ENCODE measurements at places on chromosomes 12 and 14. TPM values are rescaled to one million over a fixed set of nuclear protein-coding genes. Genes with fewer than 3 reads are reported as not detected.

DNA sequence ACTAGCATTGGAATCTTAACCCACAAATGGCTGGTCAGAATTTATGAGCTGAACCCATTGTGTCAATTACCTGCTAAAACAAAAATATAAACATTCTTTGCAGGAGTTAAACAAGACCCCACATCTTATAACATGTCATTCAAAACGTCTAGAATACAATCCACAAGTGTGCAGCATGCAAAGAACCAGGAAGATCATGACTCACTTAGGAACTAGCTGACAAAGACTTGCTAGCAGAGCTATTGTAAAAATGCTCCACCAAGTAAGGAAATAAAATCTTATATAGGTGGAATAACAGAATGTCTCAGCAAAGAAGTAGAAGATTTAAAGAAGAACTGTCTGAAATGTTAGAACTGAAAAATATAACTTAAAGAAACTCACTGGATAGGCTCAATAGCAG, 26.5 kb upstream of the POC1B start:
- DNase-seq: no peak

DNA sequence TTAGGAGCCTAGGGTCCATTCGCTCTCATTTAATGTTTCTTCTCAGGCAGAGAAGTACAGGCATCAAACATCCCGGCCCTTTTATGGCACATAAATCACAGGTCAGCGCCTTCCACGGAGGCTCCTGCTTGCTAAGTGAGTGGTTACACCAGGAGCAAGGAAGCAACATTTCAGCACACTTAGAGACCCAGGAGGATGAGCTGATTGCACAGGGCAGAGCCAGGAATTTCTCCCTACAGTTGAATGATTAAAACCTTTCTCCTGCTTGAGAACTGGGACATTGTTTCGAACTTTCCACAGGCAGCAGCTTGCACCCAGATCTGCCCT, 233.4 kb downstream of the SPTSSA start:
- no peak for DNase-seq

GRCh38 chr12:83473408-83474095, 786.8 kb downstream of the TMTC2 start:
- DNase-seq: no peak

Gene IKZF4
- total RNA-seq: 7.5 TPM

GRCh38 chr14:55957950-55958349, 160.3 kb upstream of the PELI2 start:
- no peak for DNase-seq

DNA sequence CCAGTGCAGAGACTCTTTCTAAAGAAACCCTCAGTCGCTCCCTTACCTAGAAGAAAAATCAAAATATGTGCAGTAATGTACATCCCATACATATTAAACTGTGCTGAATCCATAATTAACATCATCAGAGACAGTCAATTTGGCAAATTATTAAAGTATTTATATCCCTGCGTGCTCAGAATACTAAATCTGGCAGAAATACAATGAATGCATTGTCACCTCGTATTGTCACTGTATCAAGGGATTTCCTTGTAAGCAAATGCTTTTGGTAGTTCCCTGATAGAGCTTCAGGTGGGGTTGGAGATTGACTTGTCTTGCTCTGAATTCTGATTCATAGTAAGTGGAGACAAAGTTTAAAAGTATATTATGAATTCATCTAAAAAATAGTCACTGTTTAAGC, 319.1 kb downstream of the PPFIA2 start:
- no peak for DNase-seq

Gene GPR135
- 2.0 TPM for total RNA-seq

Gene TULP3
- 5.4 TPM for total RNA-seq

DNA sequence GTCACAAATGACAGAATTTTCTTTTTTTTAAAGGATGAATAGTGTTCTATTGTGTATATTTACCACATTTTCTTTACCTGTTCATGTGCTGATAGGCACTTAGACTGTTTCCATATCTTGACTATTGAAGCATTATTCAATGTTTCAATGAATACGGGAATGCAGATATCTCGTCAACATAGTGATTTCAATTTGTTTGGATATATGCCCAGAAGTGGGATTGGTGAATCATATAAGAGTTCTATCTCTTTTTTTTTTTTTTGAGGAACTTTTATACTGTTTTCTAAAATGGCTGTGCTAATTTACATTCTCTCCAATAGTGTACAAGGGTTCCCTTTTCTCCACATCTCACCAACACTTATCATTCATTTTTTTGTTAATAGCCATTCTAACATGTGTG, 97.9 kb upstream of the FAR2 start:
- no peak for DNase-seq

Gene SERPINA12
- total RNA-seq: not detected

Gene MAP1LC3B2
- total RNA-seq: 3.2 TPM

Gene TMEM52B
- not detected for total RNA-seq

- no peak for DNase-seq
Observed at GRCh38 chr12:108004319-108004718, 124.8 kb upstream of the WSCD2 start.

- no peak for DNase-seq
Observed at GRCh38 chr12:109981311-109981710, 14.9 kb downstream of the GIT2 start.

DNA sequence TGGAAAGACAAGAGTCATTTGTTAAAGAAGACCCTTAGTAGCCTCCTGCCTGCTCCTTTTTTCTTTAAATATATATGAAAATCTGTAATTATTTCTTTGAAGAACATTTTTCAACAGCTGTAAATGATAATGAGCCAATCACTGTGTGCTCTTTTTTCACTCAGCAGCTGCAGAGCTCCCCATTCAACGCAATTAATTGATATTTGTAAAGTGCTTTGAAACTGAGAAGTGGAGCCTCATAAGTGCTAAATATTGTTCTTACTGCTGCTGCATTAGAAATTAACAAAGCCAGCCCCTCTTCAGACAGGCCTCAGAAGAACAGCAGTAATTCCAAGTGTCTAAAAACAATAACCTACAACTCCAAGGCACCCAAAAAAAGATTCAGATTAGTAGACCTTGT, 224.3 kb downstream of the GXYLT1 start:
- DNase-seq: no peak

- no peak for DNase-seq
Observed at GRCh38 chr14:101711041-101711856, 50.3 kb upstream of the PPP2R5C start.

Gene PTPRB
- total RNA-seq: 34.4 TPM

DNA sequence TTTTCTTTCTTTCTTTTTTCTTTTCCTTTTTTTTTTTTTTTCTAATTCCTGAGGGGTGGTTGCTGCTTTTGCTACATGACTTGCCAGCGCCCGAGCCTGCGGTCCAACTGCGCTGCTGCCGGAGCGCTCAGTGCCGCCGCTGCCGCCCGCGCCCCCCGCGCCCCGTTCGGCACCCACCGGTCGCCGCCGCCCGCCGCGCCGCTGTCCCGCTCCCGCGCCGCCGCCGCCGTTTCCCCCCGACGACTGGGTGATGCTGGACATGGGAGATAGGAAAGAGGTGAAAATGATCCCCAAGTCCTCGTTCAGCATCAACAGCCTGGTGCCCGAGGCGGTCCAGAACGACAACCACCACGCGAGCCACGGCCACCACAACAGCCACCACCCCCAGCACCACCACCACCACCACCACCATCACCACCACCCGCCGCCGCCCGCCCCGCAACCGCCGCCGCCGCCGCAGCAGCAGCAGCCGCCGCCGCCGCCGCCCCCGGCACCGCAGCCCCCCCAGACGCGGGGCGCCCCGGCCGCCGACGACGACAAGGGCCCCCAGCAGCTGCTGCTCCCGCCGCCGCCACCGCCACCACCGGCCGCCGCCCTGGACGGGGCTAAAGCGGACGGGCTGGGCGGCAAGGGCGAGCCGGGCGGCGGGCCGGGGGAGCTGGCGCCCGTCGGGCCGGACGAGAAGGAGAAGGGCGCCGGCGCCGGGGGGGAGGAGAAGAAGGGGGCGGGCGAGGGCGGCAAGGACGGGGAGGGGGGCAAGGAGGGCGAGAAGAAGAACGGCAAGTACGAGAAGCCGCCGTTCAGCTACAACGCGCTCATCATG, 654 bp downstream of the FOXG1 start:
- DNase-seq: no peak

DNA sequence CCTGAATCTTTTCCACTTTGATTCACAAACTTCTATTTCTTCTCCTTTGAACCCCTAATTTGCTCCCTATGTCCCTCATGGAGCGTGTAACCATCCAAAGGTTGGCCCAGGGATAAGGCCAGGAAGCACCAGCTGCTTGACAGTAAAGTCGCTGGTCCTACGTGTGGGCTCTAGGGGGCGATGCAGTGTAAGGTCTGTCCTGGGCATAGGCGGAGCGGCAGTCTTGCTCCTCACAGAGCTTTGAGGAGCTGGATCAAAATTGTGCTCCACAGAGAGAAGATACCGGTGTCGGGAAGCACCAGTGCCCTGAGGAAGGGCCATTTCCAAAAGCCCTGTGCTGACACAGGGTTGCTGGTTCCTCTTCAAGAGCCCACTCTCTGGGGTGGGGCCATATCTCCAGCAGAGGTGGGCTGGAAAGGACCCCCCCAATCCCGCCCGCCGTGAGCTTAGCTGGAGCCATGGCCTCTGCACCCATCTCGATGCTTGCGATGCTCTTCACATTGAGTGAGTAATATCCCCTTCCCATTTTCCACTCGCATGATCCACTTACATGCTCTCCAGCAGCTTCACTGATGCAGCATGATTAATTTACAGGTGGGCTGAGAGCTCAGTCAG, 49.9 kb upstream of the OR4E1 start:
- no peak for DNase-seq

- DNase-seq: no peak
Observed at GRCh38 chr14:105336477-105337287, 22.1 kb downstream of the PACS2 start.

Gene HCAR1
- 0.12 TPM for total RNA-seq

GRCh38 chr12:76863005-76863670, 15.7 kb downstream of the CSRP2 start:
- no peak for DNase-seq

- peak; percentile 97 for DNase-seq
Observed at GRCh38 chr12:48957141-48958048, at the start of gene ARF3. Gene ARF3 (minus strand): TSS chr12:48957487. CDS start chr12:48941095, 16,392 bp downstream.

GRCh38 chr12:19402743-19403431, 36.4 kb upstream of the AEBP2 start:
- peak; percentile 60 for DNase-seq

DNA sequence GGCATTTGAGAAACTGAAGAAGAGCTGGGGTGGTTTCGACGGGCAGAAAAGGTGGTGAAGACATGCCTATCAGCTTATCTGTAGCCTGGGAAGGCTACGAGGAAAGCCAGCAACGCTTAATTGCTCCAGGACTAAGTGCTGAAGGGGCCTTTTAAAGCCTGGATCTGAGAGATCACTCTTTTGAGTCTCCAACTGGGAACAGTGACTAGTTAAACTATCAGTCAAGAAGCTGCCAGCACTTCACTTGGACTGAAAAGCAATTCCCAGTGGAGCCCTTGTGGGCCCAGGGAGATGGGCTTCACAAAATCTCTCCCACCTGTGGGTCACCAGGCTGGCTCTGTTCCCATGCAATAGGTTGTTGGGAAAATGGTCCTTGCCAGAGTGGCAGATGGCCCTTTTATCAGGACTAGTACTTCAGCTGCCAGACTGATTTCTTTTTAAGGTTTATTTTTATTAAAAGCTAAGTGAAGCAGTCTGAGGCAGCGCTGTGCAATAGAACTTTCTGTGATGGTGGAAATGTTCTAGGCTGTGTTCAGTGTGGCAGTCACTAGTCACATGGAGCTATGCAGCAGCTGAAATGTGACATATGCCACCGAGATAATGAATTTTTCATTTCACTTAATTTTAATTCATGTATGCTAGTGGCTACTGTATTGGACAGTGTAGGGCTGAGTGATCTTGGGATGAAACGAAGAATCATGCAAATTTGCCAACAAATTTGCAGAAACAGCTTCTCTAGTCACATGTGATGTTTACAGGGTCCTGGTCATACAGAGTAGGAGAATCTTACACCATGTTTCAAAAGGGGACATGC, 276.8 kb downstream of the PCNX1 start:
- DNase-seq: no peak

DNA sequence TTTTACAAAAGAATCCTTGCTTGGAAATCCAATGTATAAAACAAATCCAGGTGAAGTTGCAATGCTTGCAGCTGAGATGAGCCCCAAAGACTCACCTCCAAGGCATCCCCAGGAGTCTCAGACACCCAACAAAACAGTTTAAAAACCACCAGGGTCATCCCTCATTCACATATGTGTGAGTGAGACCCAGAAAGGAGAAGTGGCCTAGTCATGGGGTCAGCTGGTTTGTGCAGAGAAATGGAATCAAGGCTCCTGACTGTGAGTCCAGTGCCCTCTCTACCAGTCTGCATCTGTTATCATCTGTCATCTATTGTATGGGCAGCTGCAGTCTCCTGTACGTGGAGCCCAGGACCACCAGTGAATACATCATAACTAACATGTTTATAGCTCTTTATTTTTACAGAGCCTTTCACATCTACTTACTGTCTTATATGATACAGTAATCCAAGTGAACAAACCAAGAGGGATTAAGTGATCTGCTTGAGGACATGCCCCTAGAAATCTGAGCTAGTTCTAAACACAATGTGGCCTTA, 27.1 kb downstream of the PLEKHG7 start:
- DNase-seq: no peak
